ENCODE measurements at places on chromosomes 3 and 15. TPM values are rescaled to one million over a fixed set of nuclear protein-coding genes. Genes with fewer than 3 reads are reported as not detected.

SLC15A2 gene
- polyA plus RNA-seq = 0.28 TPM

DNA sequence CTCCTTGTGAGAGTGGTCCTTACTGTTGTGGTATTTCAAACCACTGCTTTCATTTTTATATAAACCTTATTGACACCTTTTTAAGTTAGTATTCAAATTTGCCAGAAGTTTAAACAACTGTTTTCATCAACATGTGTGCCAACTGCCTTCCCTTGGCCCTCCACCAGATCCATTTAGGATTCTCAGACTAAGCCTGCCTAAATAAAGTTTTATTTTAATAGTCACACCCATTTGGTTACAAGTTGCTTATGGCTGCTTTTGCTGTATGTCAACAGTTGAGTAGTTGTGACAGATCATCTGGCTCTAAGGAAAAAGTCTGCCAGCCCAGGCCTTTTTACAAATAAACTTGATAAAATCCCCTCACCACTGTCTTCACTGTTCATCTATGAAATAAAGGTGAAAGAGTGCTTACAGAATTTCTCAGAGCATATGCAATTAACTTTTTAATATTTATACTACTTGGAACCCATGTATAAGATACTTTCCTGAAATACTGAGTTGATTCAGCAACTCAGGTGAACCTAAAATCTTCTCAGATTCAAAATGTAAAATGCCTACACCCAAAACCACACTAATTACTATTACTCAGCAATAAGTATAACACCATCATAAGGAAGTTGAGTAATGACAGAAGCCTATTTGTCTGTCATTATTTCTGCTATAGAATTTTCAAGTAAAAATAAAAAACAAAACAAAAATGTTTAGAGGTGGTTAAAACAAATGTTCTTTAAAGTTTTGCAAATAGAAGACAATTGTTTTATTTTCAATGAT is 35.1 kb downstream of the PEAK1 start:
- no peaks in the 10 kb centered on the region for H3K36me3 ChIP-seq
- H3K27ac ChIP-seq = peak overlapping the region; percentile 61
- peaks cover 48% of the 10 kb centered on the region for H3K4me1 ChIP-seq

- peaks cover 50% of the 10 kb centered on the region for H3K4me1 ChIP-seq
- H3K36me3 ChIP-seq = peaks cover 11% of the 10 kb centered on the region
- H3K27ac ChIP-seq = no peak overlapping the region
- DNase-seq = no peak
These were observed 22.1 kb downstream of the H1-8 start for GRCh38 chr3:129564981-129565644.

- H3K4me3 ChIP-seq = no peak overlapping the region
- peaks cover 92% of the 10 kb centered on the region for H3K4me1 ChIP-seq
- DNase-seq = no peak
- no peak overlapping the region for H3K27ac ChIP-seq
- H3K27me3 ChIP-seq = no peaks in the 10 kb centered on the region
These were observed 14.1 kb downstream of the FXR1 start for GRCh38 chr3:180926526-180926925.
